GM03348 (cell line): ENCODE measurements at places on chromosomes 7 and 10.

DNA sequence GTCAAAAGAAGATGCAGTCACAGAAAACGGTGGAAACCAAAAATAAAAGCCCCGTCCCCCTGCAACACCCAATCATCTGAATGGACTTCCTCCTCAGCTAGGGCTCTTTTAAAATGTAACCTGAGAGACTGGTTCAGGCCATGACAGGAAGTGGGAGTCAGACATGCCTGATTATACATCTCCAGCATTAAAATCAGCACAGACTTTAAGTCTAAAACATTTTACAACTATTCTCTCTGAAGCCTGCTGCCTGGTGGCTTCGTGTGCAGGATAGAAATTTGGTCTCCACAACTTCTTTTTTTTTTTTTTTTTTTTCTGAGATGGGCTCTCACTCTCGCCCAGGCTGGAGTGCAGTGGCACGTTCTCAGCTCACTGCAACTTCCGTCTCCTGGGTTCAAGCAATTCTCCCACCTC lies 30.3 kb downstream of the HACD1 start:
- no peak for DNase-seq

- no peak for DNase-seq
Measured at GRCh38 chr7:158096582-158096981, 491.0 kb downstream of the PTPRN2 start.

GRCh38 chr10:94361171-94361794 lies 1.5 kb downstream of the NOC3L start:
- peak; percentile 7 for DNase-seq

DNA sequence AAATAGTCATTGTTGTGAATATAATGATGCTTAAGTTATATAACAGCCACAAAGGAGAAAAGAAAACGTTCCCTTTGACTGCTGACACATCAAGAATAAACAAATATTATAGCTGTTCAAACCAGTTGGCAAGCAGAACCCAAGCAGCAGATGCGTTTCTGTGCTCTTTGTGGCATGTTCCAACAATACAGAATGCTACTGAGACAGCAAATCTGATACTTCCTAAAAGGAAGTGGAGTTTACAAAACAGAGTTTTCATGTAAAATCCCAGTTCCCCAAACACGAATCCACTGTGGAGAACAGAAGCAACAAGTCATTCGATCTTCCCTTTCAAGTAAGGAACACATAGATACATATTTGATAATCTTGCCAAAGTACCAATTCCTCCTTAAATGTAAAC lies 170.9 kb upstream of the ASAH2 start:
- no peak for DNase-seq

- no peak for DNase-seq
Measured at GRCh38 chr10:133388973-133389818, 4.8 kb upstream of the MTG1 start.

DNA sequence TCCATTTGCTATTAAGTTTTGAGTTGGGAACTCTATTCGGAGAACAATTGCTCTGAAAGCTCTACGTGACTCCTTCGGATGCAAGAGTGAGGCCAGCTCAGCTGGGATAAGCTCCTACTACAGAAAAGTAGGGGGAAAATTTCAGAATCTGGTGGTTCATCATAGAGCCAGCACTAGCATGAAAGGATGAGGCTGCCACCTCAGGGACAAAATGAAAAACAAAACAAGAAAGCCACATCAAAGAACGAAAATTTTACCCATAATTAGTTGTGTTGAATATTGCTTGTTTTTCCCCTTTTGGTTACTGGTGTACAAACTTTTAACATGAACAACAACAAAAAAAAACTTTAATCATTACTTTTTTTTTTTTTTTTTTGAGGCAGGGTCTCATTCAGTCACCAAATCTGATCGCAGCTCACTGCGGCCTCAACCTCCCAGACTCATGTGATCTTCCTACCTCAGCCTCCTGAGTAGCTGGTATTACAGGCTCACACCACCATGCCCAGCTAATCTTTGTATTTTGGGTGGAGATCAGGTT lies 39.7 kb upstream of the NFE2L3 start:
- peak; percentile 0 for DNase-seq

DNA sequence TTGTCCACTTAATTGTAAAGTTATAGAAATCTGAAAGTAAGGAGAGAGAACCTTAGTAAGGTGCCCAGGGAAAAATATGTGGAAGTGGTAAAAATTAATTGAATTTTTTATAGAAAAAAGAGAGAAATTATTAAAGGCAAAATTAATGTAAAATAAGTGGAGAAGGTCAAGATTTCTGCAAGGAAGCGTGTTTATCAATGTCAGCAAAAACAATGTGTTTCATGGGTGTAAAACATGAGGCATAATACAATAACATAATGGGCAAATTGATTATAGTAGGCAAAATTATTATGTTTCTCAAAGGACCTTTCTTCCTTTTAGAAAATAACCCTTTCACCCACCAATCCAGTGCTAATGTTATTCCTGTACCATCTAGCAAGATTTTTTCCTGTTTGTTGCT lies 1520.1 kb downstream of the REEP3 start:
- DNase-seq, result no peak

DNA sequence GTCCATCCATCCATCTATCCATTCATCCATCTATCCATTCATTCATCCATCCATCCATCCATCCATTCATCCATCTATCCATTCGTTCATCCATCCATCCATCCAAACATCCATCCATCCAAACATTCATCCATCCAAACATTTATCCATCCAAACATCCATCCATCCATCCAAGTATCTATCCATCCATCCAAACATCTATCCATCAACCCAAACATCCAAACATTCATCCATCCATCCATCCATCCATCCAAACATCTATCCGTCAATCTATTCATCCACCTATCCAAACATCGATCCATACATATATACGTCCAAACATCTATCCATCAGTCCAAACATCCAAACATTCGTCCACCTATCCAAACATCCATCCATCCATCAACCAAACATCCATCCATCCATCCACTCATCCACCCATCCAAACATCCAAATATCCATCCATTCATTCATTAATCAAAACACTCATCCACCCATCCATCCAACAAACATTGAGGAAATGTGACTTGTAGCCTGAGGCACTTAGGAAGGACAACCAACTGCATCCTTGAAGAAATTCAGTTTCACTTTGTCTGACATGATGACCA lies 28.8 kb upstream of the MYH16 start:
- DNase-seq, result no peak

DNA sequence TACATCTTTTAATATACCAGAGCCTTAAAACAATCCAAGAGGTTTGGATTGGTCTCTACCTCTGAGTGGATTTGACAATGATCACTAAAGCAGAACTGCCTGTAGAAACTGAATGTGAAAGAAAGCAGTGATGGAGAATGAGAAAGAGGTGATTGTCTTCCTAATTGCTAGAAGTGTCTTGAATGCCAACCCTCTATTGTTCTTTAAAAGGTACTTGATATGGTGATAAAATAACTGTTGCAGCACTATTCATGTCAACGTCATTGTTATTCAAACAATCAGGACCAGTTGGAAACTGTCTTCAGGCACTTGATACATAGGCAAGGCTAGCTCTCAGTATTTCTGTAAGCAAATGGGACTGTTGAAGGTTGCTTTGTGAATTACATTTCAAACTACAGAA lies 47.9 kb upstream of the ITPRID1 start:
- no peak for DNase-seq

DNA sequence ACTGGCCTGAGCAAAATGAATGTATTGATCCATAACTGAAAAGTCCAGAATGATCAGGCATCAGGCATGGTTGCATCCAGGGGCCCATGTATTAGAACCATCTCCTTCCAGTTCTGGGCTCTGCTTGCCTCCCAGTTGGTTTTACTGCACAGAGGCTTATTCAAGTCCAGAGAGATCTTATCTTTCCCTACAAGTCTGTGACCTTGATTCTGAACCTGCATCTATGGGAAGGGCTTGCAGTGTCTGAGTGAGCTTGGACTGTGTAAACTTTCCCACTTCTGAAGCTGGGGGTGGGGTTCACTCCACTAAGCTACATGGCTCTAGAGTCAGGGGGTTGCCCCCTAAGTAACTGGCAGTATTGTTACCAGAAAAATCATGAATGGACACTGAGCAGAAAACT lies 136.2 kb downstream of the TCF7L2 start:
- DNase-seq, result no peak
